HEK293T (cell line): ENCODE measurements at places on chromosomes 4 and X.

DNA sequence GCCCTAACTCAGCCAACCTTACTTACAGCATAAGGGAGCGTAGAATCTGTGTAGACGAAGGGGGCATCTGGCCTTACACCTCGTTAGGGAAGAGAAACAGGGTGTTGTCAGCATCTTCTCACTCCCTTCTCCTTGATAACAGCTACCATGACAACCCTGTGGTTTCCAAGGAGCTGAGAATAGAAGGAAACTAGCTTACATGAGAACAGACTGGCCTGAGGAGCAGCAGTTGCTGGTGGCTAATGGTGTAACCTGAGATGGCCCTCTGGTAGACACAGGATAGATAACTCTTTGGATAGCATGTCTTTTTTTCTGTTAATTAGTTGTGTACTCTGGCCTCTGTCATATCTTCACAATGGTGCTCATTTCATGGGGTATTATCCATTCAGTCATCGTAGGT lies 14.6 kb downstream of the PLP1 start:
- peak; percentile 43 for DNase-seq

- DNase-seq = no peak
These were observed 32.1 kb upstream of the MAGEA8 start for GRCh38 chrX:149848855-149849254.

- peak; percentile 81 for DNase-seq
These were observed 31.2 kb downstream of the PJA1 start for GRCh38 chrX:69133921-69134542.

DNA sequence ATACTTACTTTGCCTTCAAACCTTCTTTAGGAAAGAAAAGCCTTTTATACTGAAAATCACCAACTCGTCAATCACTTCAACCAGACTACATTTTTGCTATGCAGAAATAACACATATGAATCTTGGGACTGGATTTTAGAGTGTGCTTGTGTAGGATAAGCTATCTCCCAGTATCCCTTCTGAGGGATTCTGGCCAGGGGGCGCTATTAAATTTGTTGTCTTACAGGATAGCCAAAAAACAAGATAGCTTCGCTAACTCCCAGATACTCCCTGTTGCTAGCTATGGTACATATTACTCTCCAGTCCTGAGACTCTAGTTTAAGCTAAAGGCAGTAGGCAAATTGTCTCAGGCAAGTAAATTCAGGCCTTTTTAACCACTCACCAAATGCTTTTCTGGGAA lies 167.2 kb downstream of the LHFPL1 start:
- no peak for DNase-seq

- no peak for DNase-seq
These were observed 360.5 kb upstream of the SLC7A11 start for GRCh38 chr4:138602664-138603063.

- DNase-seq = no peak
These were observed 121.2 kb downstream of the KLHL13 start for GRCh38 chrX:117995378-117995777.

GRCh38 chr4:77158487-77158861 lies 1.5 kb downstream of the CCNG2 start:
- DNase-seq = no peak

GRCh38 chr4:184250795-184251669 lies 33.4 kb upstream of the ENPP6 start:
- DNase-seq = peak; percentile 36

DNA sequence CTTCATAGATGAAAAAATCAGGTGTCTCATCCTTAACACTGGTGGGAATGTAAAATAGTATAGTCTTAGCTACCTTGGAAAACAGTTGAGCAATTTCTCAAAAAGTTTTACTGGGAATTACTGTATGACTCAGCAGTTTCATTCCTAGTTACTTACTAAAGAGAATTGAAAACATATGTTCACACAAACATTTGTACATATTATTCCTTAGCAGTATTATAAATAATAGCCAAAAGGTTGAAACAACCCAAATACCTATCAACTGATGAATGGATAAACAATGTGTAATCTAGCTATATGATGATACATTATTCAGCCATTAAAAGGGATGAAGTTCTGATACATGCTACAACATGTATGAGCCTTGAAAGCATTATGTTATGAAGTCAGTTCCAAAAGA lies 41.7 kb downstream of the RBM46 start:
- DNase-seq = no peak

DNA sequence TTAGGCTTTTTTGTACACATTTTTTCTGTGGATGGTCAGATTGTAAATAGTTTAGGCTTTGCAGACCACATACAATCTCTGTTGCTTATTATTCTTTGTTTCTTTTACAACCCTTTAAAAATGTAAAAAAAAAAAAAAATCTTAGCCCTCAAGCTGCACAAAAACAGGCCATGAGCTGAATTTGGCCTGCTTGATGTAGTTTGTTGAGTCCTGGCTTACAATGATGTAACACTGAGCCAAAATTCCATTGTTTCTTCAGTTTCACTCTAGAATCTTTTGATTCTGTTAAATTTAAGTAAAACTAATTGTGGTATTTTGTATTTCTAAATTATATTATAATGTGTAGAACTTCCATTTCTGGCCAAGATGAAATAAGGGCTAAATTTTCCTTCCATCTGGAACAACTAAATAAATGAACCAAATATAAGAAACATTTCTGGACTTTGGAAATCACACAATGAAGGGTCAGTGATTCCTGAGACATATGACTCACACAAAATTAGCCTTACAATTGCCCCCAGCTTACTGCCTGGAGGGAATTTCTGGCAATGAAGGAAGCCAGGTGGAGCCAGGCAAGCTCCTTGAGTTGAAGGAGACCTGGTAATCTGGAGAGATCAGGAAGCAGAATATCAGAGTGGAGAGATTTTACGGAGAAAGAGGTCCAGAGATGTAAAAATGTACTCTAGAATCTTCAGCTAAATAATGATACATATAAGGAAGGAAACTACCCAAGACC lies 29.8 kb downstream of the IQCM start:
- DNase-seq = no peak

GRCh38 chr4:89469516-89469915 lies 161.9 kb upstream of the GPRIN3 start:
- no peak for DNase-seq

DNA sequence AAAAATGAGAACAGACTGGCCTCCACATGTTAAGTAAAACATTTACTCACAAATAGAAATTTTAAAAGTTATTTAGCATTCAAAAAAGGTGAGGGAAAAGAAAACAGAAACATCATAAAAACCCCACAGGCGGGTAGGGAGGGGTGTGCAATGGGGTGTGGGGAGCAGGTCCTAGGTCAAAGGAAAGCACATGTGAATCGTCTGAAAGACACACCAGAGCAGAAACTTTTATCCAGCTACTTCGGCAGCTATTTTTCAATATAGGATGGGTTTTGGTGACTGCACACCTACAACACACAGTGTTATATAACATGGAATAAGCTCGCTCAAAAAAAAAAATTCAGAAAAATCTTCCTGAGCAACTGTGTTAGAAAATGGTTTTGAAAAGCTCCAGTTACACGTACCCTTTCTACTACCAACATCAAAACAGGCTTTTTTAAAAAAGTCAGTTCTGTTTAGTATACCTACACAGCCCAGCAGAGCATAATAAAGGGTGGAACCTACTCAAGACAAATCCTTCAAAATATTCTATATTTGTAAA lies 1.6 kb downstream of the OTUD4 start:
- no peak for DNase-seq

DNA sequence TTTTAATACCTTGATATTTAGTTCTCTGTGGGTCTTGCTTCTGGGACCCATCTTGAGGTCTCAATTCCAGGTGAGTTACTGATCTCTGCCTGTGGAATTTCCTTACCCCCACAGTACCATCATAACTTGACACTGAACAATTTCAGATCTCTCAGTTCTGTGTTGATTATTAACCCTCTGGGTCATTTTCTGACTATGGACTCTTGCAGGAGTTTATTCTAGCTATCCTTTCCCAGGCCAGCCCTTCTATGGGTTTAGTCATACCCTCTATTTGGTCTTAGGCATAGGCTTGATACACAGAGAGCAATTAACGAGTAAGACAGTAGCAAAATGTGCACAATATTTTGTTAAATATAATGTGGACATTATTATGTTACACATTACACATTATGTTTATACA lies 3.7 kb upstream of the SPARCL1 start:
- no peak for DNase-seq

DNA sequence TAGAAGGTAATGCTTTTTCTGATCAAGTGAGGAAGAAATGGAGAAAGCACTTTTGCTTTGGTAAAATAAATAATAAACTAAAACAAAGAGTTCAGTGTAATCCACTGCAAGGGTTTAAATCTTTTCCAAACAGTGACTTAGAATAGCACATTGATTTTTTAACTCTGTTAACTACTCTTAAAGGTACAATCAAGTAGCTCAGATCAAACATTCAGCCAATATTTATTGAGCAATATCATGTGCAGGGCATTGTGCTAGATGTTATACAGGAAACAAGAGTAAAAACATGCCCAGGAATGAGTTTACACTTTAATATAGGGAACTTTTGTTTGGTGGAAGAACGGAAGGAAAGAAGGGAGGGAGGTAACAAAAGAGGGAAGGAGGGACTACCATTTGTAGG lies 479.8 kb downstream of the KLHL13 start:
- DNase-seq = no peak

GRCh38 chrX:355329-356050 lies 31.2 kb downstream of the PPP2R3B start:
- no peak for DNase-seq

DNA sequence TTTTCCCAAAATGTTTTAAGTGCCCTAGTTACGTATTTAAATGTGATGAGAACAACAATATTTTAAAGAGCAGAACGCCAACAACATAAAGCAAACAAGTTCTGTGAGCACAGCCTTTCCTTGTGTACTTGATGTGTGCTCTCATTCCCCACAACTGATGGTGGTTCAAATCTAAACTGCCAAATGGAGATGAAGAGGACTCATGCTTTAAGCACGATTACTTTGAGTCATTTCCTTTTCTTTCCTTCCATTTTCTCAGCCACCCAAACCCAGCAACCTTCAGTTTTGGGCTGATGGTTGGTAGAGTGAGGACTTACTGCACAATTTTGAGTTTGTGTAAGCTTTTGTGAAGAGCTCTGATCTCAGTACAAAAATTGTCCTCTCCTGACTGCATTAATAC lies 1.7 kb downstream of the NSD2 start:
- DNase-seq = no peak

DNA sequence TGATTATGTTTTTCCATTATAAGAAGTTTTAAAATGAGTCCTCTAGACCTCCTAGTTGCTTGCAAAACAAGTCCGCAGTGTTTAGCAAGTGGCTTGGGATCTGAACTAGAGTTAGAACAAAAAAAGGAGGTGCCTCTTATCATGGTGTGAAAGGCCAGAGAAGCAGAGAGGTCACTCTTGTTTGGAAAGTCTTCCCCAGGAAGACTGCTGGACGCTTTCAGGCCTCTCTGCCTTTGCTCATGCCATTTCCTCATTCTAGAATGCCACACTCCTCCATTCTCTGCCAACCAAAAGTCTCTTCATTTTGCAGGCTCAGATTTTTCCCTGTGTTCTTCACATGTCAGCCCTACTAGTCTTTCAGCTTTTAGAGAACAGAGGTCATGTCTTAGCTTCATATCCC lies 14.9 kb downstream of the PARM1 start:
- DNase-seq = no peak

- peak; percentile 30 for DNase-seq
These were observed 626 bp downstream of the TBC1D1 start for GRCh38 chr4:37891260-37892159.

DNA sequence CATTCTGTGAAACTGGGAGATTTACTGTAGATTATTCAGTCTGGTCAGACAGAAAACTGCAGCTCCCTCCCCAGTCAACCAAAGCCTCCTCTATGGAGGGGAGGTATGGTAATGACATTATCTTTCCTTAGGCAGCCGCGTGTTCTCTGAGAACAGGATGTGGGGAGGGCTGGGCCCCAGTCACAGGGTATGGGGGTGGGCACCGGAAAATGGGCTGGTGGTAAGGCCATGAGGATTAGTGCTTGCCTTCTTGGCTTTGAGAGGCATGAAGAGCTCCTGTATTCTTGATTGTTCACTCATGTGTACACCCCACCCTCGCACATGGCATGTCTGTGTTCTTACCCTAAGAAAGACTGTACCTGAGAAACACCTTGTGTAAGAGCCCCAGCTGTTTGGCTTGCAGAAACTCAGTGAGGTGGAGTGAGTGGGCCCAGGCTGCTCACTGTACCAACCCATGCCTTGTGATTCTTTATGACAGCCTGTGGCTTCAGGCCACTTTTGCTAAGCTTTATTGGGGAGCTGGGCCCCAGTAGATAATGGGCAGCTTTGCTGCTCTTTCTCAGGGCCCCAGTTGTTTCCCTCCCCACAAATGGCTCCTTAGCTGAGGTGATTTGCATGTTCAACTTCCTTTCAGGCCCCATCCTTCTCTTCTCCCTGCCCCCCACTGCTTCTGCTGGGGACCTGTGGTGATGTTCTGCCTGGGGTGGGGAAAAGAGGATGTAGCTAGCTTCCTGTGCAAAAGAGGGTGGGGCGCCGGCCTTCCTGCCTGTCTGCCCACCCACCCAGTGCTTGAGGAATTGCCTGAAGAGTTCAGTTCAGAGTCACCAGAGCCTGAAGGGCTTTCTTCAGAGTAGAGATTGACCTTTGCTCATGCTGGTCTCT lies 30.7 kb downstream of the MSN start:
- DNase-seq = no peak

- no peak for DNase-seq
These were observed 102.6 kb downstream of the APBB2 start for GRCh38 chr4:41111791-41112190.

GRCh38 chr4:158816955-158817354 lies 48.1 kb downstream of the FNIP2 start:
- no peak for DNase-seq

- no peak for DNase-seq
These were observed 166.6 kb downstream of the ZNF330 start for GRCh38 chr4:141387299-141387698.

- no peak for DNase-seq
These were observed 124.5 kb upstream of the CASK start for GRCh38 chrX:42047886-42048285.

DNA sequence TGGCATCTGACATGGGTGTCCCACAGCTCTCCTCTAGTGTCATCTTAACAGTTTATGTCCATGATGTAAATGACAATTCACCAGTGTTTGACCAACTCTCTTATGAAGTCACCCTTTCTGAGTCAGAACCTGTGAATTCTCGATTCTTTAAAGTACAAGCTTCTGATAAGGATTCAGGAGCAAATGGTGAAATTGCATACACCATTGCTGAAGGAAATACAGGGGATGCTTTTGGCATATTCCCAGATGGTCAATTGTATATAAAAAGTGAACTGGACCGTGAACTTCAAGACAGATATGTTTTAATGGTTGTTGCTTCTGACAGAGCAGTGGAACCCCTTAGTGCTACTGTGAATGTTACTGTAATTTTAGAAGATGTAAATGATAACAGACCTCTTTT lies 4.6 kb downstream of the FAT4 start:
- DNase-seq = no peak

- no peak for DNase-seq
These were observed 11.4 kb downstream of the HTRA3 start for GRCh38 chr4:8280876-8281440.

DNA sequence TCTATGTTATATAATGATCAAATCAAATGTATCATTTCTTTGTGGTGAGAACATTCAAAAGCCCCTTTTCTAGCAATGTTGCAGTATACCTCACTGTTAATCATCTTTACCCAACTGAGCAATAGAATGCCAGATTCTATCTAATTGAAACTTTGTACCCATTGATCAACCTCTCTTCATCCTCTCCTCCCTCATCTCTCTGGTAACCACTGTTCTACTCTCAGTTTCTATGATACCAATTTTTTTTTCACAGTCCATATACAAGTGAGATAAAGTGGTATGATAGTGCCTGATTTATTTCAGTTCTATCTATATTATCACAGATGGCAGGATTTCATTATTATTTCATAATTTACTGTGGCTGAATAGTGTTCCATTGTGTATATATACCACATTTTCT lies 209.8 kb downstream of the SPCS3 start:
- no peak for DNase-seq
